Mesothelial cell of epicardium (in vitro differentiated cells): ENCODE measurements at places on chromosomes 2 and 18. TPM values are rescaled to one million over a fixed set of nuclear protein-coding genes. Genes with fewer than 3 reads are reported as not detected.

Gene GNAL
- 12.0 to 12.6 TPM (median 12.1 TPM) in 3 replicates for total RNA-seq

Gene ABHD3
- total RNA-seq = 3.8 to 6.0 TPM (median 5.4 TPM) in 3 replicates

DNA sequence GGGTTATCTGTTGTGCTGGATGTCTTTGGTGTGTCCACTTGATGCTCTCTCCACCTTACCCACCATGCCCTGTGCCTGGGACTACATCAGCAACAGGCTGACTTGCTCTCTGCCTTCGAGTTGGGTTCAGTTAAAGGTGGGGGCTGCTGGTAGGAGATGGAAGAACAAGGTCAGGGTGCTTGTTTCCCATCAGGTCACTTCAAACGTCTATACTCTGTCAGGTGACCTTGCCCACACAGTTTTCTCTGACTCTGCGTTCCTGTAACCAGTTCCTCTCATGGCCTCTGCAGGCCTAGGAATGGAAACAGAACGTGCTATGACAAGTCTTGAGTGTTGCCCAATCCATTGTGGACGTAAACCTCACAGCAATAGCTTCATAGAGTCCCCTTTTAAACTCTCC lies 38.4 kb upstream of the PAPOLG start:
- no peaks in the 10 kb centered on the region for H3K4me1 ChIP-seq
- no peak overlapping the region for H3K27ac ChIP-seq
- H3K4me3 ChIP-seq = no peak overlapping the region
- no peaks in the 10 kb centered on the region for H3K27me3 ChIP-seq
- DNase-seq = no peak

DNA sequence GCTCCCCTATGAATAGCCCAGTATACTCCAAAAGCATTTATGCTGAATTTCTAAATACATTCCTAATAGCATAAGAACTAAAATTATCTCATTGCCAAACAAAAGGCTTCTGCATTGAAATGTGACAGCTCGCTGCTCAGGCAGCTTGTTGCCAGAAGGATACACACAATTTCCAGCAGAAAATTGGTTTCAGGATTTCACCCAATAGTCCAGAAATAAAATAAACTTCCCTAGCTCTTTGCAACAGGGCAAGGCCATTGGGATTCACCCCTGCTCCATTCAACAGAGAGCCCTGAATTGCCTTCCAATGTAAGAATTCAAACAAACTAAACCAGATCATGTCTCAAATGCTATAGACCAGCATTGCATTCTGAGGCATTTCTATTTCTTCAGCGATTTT lies 70.7 kb downstream of the RBM43 start:
- DNase-seq = no peak
- H3K4me1 ChIP-seq = no peaks in the 10 kb centered on the region
- no peak overlapping the region for H3K4me3 ChIP-seq
- H3K36me3 ChIP-seq = no peaks in the 10 kb centered on the region
- no peak overlapping the region for H3K27ac ChIP-seq

Gene RUFY4
- total RNA-seq = not detected in 3 replicates

DNA sequence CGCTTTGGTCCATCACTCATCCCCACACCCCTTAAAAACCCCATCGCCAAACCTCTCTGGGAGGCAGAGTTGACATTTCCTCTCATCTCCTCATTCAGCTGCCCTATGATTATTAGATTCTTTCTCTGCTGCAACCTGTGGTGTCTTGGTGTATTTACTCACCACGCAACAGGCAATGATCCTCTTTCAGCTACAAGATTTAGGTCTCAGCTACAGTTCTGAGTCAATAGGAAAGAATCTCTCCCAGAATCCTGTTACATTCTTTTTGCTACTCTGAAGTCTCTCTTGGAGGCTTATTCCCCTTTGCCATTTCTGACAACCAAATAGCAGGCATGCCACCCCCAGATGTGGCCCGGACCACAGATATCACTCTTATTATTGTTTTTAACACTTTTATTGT lies 468.3 kb upstream of the GYPC start:
- H3K4me3 ChIP-seq = no peak overlapping the region
- no peaks in the 10 kb centered on the region for H3K36me3 ChIP-seq
- no peak for DNase-seq
- H3K4me1 ChIP-seq = no peaks in the 10 kb centered on the region

Gene GCG
- 0.29 to 0.36 TPM in 2 of 3 replicates, not detected in the other for total RNA-seq

Gene LRATD1
- 2.2 to 2.6 TPM (median 2.4 TPM) in 3 replicates for total RNA-seq

GRCh38 chr2:146135245-146135644 lies 1615.3 kb upstream of the ZEB2 start:
- DNase-seq = no peak
- peak overlapping the region; percentile 80 for H3K27ac ChIP-seq
- H3K4me1 ChIP-seq = peaks cover 16% of the 10 kb centered on the region
- H3K4me3 ChIP-seq = no peak overlapping the region

DNA sequence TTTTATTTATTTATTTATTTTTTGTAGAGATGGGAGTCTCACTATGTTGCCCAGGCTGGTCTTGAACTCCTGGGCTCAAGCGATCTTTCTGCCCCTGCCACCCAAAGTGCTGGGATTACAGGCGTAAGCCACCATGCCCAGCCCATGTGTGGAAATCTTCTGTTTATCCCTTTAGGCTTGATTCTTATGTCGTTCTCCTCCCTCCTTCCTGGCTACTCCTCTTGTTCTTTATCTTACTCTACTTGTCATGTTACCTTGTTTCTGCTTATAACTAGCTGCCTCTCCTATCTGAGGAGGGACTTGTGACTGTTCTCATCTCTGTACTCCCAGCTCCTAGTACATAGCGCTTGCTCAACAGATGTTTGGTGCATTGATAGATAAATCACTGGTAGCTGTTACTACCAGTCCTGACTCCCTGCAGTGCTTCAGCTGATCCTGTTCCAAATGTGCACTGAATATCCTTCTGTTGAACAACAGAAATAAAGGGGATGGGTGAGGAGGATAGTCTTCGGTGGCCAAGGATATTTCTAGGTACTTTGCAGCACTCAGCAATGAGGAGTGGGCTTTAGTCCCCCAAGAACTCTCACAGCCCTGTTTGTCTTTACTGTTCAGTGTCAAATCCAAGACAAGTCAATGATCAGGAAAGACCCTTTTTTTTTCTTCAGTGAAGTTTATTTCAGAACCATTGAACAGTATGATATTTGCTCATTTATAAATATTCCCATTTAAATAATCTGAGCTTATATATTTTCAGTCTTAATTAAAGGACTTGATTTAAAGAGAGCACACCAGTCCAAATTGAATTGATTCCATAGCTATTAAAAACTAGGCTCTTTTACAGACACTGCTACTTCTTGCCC lies 7.2 kb downstream of the IL1B start:
- no peaks in the 10 kb centered on the region for H3K27me3 ChIP-seq
- DNase-seq = no peak
- no peak overlapping the region for H3K4me3 ChIP-seq
- H3K36me3 ChIP-seq = no peaks in the 10 kb centered on the region
- no peak overlapping the region for H3K27ac ChIP-seq
- H3K4me1 ChIP-seq = peaks cover 19% of the 10 kb centered on the region

DNA sequence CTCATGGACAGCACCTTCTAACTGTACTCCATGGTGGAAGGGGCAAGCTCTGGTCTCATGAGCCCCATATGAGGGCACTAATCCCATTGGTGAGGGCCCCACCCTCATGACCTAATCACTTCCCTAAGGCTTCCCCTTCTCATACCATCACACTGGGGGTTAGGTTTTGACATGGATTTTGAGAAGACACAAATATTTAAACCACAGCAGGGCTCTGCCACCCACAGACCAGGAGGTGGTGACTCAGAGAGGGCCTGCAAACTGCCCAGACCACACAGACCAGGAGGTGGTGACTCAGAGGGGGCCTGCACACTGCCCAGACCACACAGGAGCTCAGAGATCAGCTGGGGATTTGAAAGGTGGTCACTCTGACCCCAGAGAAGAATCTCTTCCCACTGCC lies 222.0 kb downstream of the KLHL29 start:
- no peaks in the 10 kb centered on the region for H3K27me3 ChIP-seq
- no peak for DNase-seq
- peaks cover 19% of the 10 kb centered on the region for H3K36me3 ChIP-seq
- H3K4me1 ChIP-seq = peaks cover 4% of the 10 kb centered on the region
- H3K4me3 ChIP-seq = no peak overlapping the region

GRCh38 chr18:45962461-45962860 lies 4.7 kb downstream of the EPG5 start:
- H3K4me3 ChIP-seq = no peak overlapping the region
- DNase-seq = no peak
- peaks cover 12% of the 10 kb centered on the region for H3K4me1 ChIP-seq
- no peaks in the 10 kb centered on the region for H3K27me3 ChIP-seq
- no peak overlapping the region for H3K27ac ChIP-seq
- peaks cover 11% of the 10 kb centered on the region for H3K36me3 ChIP-seq

DNA sequence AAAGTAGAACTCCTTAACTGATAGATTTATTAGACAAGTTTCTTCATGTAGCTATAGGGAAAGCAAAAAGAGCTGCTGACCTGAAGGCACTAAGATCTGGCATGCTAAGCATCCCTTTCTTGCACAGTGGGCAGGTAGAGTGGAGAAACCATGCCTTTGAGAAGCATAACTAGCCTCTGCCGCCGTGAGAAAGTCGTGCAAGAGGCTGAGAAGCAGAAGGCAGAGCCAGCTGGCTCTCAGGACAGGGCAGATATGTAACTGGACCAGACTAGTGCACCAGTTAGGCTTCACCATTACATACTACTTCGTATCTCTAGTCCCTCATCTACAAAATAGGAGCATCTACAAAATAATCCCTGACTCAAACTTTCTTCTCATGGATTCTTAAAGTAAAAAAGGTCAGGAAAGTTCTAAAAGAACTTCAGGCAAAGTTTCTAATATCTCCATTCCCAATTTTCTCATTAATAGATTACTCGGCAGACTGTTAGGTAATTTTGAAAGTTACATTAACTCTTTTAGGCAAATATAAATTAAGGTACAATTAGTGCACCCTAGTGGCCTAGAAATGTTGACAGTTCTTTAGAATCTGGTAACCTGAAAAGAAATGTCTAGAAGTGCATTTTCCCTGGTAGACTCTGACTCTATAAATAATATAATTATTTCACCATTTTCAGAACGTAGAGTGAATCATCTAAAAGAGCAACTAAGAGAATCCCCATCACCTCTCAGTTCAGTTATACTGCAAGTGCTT lies 10.3 kb downstream of the ERBB4 start:
- H3K27me3 ChIP-seq = no peaks in the 10 kb centered on the region
- no peak overlapping the region for H3K4me3 ChIP-seq
- H3K36me3 ChIP-seq = no peaks in the 10 kb centered on the region
- H3K27ac ChIP-seq = no peak overlapping the region

GRCh38 chr2:171086352-171087290 lies 74.1 kb downstream of the TLK1 start:
- peaks cover 12% of the 10 kb centered on the region for H3K36me3 ChIP-seq
- peak overlapping the region; percentile 44 for H3K4me3 ChIP-seq
- peaks cover 24% of the 10 kb centered on the region for H3K4me1 ChIP-seq
- no peaks in the 10 kb centered on the region for H3K27me3 ChIP-seq

Gene HRH4
- 0.07 TPM in 1 of 3 replicates, not detected in the others for total RNA-seq

DNA sequence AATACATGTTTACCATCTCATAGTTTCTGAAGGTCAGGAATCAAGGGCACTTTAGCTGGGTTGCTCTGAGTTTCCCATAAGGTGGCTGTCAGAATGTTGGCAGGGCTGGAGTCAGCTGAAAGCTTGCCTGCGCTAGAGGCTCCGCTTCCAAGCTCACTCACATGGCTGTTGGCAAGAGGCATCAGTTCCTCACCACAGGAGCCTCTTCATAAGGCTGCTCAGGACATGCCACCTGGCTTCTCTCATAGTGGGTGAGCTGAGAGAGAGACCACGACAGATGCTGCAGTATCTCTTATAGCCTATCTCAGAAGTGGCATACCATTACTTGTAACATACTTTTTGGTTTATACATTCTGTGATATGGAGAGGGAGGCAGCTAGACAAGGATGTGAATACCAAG lies 7.2 kb downstream of the HADHB start:
- H3K4me1 ChIP-seq = peaks cover 4% of the 10 kb centered on the region
- H3K27me3 ChIP-seq = no peaks in the 10 kb centered on the region
- no peak overlapping the region for H3K4me3 ChIP-seq
- no peak for DNase-seq
- H3K36me3 ChIP-seq = peaks cover 7% of the 10 kb centered on the region
- no peak overlapping the region for H3K27ac ChIP-seq

Gene CIAO1
- total RNA-seq = 73.8 to 74.6 TPM (median 74.2 TPM) in 3 replicates

DNA sequence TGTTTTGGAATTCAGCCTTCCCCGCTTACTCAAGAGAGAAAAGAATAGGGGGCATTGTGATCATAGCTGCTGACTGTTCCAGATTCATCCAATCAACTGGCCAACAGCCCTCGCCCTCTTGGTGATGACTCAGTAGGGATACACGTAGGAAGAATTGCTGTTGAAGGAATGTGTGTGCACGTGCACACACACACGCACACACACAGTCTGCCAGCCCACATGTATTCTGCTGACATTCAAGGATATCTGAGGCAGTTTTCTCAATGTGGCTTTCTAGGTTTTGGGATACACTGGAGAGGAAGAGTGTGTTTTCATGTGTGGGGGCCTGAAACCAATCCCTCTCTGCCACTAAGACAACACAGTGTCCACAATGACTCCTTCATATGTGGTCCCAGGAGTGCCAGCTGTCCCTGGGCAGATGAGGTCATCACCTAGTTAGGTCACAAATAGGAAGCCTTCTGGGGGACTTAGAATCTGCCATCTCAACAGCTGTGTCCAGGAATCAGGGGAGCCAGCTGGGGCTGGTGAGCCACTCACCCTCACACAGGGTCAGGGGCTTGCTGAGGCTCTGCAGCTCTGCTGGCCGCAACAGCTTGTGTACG lies 352.6 kb downstream of the SS18 start:
- H3K4me1 ChIP-seq = peaks cover 4% of the 10 kb centered on the region
- no peak for DNase-seq
- no peak overlapping the region for H3K4me3 ChIP-seq
- peaks cover 5% of the 10 kb centered on the region for H3K27me3 ChIP-seq

GRCh38 chr2:58405341-58405740 lies 164.2 kb upstream of the FANCL start:
- no peak overlapping the region for H3K4me3 ChIP-seq
- H3K36me3 ChIP-seq = no peaks in the 10 kb centered on the region
- peaks cover 4% of the 10 kb centered on the region for H3K4me1 ChIP-seq
- no peak for DNase-seq

Gene KCNG2
- 0.14 TPM in 1 of 3 replicates, not detected in the others for total RNA-seq

Gene VSNL1
- total RNA-seq = 0.61 to 0.95 TPM (median 0.83 TPM) in 3 replicates

GRCh38 chr18:48674758-48675351 lies 136.0 kb downstream of the CTIF start:
- H3K4me1 ChIP-seq = peaks cover 10% of the 10 kb centered on the region
- DNase-seq = no peak
- no peak overlapping the region for H3K27ac ChIP-seq
- H3K4me3 ChIP-seq = no peak overlapping the region
- H3K36me3 ChIP-seq = peaks cover 18% of the 10 kb centered on the region
